ENCODE measurements at places on chromosomes 16 and 17.

- no peak for DNase-seq
These were observed 152.0 kb downstream of the HS3ST3B1 start for GRCh38 chr17:14452856-14453255.

GRCh38 chr17:29005936-29006511, at the start of gene SEZ6:
TSS of gene SEZ6 (minus strand) at chr17:29006033. CDS start at chr17:29005869, 164 bp downstream.
- DNase-seq, result peak; percentile 80

- peak; percentile 63 for DNase-seq
These were observed 6.9 kb upstream of the PIRT start for GRCh38 chr17:10844621-10845387.

DNA sequence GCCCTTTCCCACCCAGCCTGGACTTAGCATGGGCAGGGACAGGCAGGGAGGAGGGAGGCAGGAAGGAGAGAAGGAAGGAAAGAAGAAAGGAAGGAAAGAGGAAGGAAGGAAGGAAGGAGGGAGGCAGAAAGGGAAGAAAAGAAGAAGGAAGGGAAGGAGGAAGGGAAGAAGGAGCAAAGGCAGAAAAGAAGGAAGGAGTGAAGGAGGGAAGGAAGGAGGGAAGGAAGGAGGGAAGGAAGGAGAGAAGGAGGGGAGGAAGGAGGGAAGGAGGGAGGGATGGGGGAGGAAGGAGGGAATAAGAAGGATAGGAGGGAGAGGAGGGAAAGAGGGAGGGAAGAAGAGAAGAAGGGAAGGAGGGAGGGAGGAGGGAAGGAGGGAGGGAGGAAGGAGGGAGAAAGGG, 110.4 kb downstream of the SALL1 start:
- DNase-seq, result no peak

DNA sequence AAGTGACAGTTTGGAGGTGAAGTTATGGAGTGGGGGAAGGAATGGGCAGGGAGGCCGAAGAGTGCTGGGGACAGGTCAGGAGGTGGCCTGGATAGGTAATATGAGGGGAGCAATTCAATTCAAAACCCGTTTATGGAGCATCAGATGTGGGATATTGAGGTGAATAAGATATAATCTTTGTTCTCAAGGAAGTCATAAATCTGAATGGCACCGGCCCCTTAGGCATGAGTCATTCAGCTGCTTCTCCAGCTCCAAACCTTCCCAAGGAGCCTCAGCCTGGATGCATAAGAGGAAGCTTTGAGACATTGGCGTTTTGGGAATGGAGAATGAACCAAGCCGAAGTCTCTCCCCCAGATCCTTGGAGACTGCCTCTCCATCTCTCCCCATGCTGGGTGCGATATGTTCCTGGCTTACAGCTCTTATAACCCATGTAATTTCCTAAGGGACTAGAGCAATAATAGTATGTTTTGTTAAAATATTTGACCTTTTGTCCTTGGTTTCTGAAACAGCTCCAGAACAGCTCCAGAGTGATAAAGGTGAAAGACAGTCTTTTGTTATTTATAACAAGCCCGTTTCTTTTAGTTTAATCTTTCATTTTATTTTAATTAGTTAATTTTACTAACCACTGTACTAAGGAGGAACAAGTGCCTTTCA, 1.7 kb downstream of the TUBG2 start:
- peak; percentile 86 for DNase-seq

DNA sequence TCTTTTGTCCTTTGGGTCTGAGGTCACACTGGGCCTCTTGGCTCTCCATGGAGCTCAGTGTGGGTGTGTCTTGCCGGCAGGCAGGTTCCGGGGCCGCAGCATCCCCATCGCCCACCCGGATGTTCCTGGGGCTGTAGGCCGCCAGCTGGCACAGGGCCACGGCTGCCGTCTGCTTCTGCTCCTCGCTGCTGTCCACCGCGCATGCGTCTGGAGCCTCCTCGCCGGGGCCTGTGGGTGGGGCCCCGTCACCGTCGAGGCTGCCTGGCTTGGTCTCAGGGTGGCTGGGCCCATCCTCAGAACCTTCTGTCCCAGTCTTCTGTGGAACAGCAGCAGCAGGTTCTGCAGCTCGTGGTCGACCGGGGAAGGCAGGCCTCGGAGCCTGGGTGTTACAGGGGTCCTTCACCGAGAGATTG, 9.6 kb downstream of the ZNF750 start:
- DNase-seq, result no peak

All from HTR-8/SVneo (cell line).